ENCODE measurements at places on chromosomes 7 and 10.

GRCh38 chr7:23894892-23895569, 185.0 kb downstream of the STK31 start:
- no peaks in the 10 kb centered on the region for H3K36me3 ChIP-seq
- peaks cover 12% of the 10 kb centered on the region for H3K27me3 ChIP-seq
- no peak for DNase-seq
- no peak overlapping the region for H3K27ac ChIP-seq
- peaks cover 20% of the 10 kb centered on the region for H3K4me1 ChIP-seq
- H3K4me3 ChIP-seq: peak overlapping the region; percentile 55

GRCh38 chr10:34960983-34961382, 129.2 kb downstream of the CUL2 start:
- peaks cover 10% of the 10 kb centered on the region for H3K27me3 ChIP-seq
- no peak overlapping the region for H3K4me3 ChIP-seq
- no peak overlapping the region for H3K27ac ChIP-seq
- no peaks in the 10 kb centered on the region for H3K4me1 ChIP-seq
- H3K36me3 ChIP-seq: no peaks in the 10 kb centered on the region

DNA sequence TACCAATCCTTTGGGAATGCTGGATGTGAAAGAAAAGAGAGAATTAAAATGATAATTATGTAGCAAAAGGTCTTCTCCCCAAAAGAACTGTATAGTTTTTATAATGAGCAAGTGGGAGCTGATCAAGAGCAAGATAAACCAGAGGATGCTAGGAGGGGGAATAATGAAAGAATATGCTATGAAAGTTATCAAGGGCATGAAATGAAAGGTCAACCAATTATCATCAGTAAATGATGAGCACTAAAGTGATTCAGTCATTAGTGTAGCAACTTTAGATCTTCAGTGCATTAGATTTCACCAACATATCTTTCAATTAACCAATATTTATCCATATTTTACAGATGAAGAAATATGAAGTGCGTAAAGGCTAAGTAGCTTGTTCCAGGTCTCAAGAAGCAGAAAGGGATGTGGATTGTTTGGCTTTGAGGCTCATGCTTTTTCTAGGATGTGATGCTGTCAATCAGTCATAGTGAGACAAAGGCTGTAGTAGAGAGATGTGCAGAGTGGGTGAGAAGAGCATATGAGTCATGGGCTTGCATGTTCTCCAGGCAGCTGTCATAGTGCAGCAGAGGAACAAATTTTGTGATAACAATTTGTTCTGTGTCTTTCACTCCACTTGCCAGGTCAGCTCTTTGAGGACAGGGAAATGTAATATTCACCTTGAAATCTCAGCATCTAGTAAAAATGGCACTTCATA, 5.7 kb upstream of the OR2F2 start:
- H3K27me3 ChIP-seq: no peaks in the 10 kb centered on the region
- peaks cover 2% of the 10 kb centered on the region for H3K4me1 ChIP-seq
- H3K36me3 ChIP-seq: no peaks in the 10 kb centered on the region
- H3K27ac ChIP-seq: no peak overlapping the region
- no peak overlapping the region for H3K4me3 ChIP-seq

DNA sequence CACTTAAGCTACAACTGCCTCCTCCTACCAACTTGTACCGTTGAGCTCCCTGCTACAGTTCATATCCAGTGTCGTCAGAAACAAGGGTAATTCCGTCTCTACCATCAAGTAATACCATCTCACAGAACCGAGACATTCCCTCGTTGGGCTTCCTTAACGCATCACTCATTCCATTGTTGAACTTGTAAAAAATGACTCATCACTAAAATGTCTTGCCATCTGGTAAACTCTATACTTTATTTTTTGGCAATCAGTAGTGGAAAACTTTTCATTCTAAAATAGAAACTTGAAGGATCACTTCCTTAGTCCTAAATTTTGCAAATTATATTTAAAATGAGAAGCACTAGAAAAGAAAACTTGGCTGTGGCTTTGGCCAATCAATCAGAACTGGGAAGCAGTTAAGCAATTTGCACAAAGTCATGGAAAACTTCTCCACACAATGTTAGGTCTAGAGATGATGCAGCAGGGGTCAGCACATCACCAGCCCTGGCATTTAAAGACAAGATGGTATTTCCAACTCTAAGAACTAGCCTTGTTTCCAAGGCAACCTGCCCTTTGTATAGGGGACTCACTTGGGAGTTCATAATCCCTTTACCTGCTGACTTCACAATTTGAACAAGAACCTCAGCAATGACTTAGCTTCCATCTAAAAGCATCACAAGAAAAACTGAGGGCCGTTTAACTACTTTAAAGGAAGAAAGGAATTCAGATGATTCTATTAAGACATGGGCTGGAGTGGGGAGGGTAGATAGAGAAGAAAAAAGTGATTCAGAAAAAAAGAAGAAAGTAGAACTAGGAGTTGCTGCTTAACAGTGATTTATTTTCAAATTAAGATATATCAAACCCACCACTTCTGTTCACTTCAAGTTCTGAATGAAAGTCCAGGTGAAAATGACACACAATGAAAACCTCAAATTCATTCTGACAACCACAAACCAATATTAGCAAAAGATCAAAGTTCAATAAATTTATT, 288.1 kb downstream of the PARD3 start:
- DNase-seq: no peak
- peaks cover 3% of the 10 kb centered on the region for H3K4me1 ChIP-seq
- no peaks in the 10 kb centered on the region for H3K36me3 ChIP-seq
- no peak overlapping the region for H3K4me3 ChIP-seq
- H3K27ac ChIP-seq: no peak overlapping the region
- H3K27me3 ChIP-seq: peaks cover 29% of the 10 kb centered on the region

GRCh38 chr10:44809647-44810046, 101.5 kb upstream of the TMEM72 start:
- H3K27me3 ChIP-seq: peaks cover 11% of the 10 kb centered on the region
- H3K4me3 ChIP-seq: no peak overlapping the region

DNA sequence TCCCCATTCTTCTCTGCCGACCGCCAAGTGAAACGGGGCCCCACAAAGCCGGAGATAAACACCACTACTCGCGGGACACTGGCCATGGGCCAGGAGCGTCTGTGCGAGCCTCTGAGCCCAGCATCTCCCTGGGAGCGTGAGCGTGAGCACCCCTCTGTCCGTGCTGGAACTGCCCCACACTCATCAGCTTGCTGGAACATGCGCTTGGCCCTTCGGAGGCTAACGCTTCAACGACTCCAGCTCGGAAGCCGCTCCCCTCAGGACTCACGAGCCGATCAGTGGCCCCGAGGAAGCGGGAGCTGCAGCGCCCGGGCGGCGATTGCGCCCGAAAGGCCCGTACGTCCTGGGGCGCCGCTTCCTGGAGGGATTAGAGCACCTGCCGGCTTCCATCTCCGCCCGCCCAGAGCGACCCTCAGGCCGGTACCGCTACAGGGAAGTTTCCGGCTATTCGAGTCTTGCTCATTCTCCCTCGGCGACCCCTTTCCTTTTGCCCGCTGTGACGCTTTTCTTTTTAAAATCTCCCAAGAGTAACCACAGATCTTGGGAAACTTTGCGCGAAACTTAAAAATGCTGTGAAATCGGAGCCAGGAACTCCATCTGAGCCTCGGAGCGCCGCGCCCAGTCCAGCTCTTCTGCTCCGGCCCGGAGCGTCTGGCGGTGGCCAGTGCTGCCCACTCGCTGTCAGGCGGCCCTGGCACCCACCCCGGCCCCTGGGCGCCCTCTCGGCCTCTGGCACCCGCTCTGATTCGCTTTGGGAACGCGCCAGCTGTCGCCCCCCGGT, 1.0 kb downstream of the TLL2 start:
- H3K27me3 ChIP-seq: peaks cover 27% of the 10 kb centered on the region
- peaks cover 20% of the 10 kb centered on the region for H3K4me1 ChIP-seq
- H3K4me3 ChIP-seq: peak overlapping the region; percentile 86
- no peaks in the 10 kb centered on the region for H3K36me3 ChIP-seq

- H3K4me3 ChIP-seq: peak overlapping the region; percentile 85
- H3K27me3 ChIP-seq: no peaks in the 10 kb centered on the region
- DNase-seq: no peak
- peak overlapping the region; percentile 97 for H3K27ac ChIP-seq
- H3K4me1 ChIP-seq: peaks cover 67% of the 10 kb centered on the region
Observed at GRCh38 chr7:131014906-131015656, 281.1 kb upstream of the KLF14 start.

DNA sequence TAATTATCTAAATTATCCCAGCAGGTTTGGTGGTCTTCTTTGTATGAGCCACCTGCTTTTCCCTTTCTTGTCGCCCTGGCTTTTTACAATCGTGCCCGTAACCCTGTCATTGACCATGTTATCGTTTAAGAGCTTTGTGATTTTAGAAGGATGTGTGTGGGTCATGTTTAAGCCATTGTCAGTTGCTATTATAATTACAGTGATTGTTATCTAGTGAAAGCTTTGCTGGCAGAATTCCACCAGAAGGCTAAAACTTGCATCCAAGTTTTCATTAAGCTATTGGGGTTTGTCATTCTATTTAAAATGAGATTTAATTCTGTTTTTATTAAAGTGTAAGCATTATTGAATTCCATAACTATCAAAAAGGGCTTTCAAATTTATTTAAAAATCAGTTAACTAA, 354.2 kb upstream of the TMEM229A start:
- H3K36me3 ChIP-seq: no peaks in the 10 kb centered on the region
- no peak overlapping the region for H3K4me3 ChIP-seq
- H3K27ac ChIP-seq: no peak overlapping the region
- H3K27me3 ChIP-seq: no peaks in the 10 kb centered on the region

- DNase-seq: no peak
- no peaks in the 10 kb centered on the region for H3K4me1 ChIP-seq
- H3K27ac ChIP-seq: no peak overlapping the region
- peaks cover 45% of the 10 kb centered on the region for H3K27me3 ChIP-seq
- no peaks in the 10 kb centered on the region for H3K36me3 ChIP-seq
Observed at GRCh38 chr10:34789966-34790506, 25.1 kb downstream of the PARD3 start.

- peaks cover 37% of the 10 kb centered on the region for H3K27me3 ChIP-seq
- no peak overlapping the region for H3K4me3 ChIP-seq
- H3K4me1 ChIP-seq: no peaks in the 10 kb centered on the region
Observed at GRCh38 chr7:127187740-127188139, 65.0 kb downstream of the GRM8 start.

DNA sequence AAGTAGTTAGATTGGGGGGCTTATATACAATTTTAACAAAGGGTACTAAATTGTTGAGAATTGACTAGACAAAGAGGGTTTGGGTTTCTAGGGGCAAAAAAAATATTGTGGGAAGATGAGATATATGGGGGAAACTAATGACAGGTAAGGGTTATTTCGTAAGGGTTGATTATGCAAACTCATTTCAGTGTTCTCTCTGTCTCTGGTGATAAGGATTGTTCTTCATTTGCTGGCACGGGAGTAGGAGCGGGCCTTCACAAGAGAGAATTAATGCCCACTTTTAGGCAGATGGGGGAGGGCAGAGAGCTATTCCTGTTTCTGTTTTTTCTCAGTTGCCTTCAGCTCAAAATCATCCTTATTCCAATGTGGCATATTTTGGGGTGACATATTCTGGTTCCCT, 258.4 kb downstream of the EXOC4 start:
- H3K4me1 ChIP-seq: no peaks in the 10 kb centered on the region
- H3K27ac ChIP-seq: no peak overlapping the region
- DNase-seq: no peak
- no peak overlapping the region for H3K4me3 ChIP-seq

- H3K27me3 ChIP-seq: no peaks in the 10 kb centered on the region
- peaks cover 13% of the 10 kb centered on the region for H3K4me1 ChIP-seq
- no peak overlapping the region for H3K4me3 ChIP-seq
- H3K36me3 ChIP-seq: peaks cover 2% of the 10 kb centered on the region
- DNase-seq: no peak
- no peak overlapping the region for H3K27ac ChIP-seq
Observed at GRCh38 chr10:74293686-74294371, 142.8 kb downstream of the ADK start.

- peaks cover 2% of the 10 kb centered on the region for H3K36me3 ChIP-seq
- no peaks in the 10 kb centered on the region for H3K27me3 ChIP-seq
- no peak overlapping the region for H3K27ac ChIP-seq
- H3K4me3 ChIP-seq: no peak overlapping the region
Observed at GRCh38 chr10:5151076-5151475, 33.9 kb downstream of the AKR1C8 start.

DNA sequence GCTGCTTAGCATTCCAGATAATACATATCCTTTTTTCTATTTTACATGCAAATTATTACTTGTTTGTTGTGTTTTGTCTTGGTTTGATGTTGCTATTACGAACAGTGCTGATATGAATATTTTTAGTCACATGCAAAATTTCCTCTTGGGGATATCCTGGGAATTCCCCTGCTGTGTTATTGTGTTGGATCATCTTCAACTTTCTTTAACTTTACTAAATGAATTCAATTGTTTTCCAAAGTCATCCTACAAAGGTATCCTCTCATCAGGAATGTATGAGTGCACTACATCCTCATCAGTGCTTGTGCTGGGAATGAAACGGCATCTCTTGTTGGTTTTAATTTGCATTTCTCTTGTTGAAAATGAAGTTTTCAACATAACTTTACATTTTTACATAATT, 87.1 kb downstream of the AASS start:
- H3K36me3 ChIP-seq: no peaks in the 10 kb centered on the region
- H3K4me1 ChIP-seq: no peaks in the 10 kb centered on the region
- no peak overlapping the region for H3K4me3 ChIP-seq
- DNase-seq: no peak
- no peaks in the 10 kb centered on the region for H3K27me3 ChIP-seq

- H3K4me3 ChIP-seq: no peak overlapping the region
- peaks cover 6% of the 10 kb centered on the region for H3K4me1 ChIP-seq
- no peak for DNase-seq
- no peak overlapping the region for H3K27ac ChIP-seq
Observed at GRCh38 chr10:132309879-132310591, 2.3 kb upstream of the STK32C start.

DNA sequence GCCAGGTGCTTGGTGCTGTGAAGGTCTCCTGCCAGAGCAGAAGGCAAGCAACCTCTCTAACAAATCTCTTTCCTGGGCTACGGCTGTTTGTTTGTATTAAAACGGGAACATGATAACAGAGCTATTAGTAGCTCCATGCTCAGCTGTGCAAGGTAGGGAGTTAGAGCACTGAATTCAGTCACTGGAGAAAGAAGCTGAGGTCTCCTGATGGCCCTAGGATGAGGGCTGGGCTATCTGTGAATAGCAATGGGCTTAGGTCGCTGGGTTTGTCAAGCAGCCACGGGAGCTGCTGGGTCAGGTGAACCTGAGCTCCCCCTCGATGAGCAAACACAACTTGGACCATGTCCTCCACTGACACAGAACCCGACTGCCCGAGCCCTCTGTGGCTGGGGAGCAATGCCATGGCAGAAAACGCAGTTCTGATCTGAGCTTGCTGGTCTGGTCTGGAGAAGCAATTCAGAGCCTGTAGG, 24.4 kb downstream of the TACC2 start:
- H3K27ac ChIP-seq: no peak overlapping the region
- peaks cover 44% of the 10 kb centered on the region for H3K27me3 ChIP-seq
- peaks cover 2% of the 10 kb centered on the region for H3K36me3 ChIP-seq
- no peak for DNase-seq

DNA sequence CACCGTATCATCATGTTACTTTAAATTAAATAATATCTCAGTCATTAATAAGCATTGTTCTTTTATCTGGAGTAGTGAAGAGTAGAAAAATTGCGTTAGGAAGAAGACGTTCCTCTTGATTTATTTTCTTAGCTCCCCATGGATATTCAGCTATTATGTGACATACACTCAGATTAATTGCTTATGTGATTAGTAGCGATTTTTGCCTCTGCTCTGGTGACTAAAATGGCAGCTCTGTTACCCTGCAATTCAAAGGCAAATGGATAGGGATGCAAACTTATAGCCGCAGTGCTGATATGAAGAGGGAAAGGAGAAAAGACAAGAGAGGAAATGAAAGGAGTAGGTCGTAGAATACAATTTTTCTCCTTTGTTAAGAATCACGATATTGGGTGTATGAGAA, 188.4 kb upstream of the MALRD1 start:
- H3K27ac ChIP-seq: no peak overlapping the region
- H3K36me3 ChIP-seq: no peaks in the 10 kb centered on the region
- no peak overlapping the region for H3K4me3 ChIP-seq
- H3K27me3 ChIP-seq: no peaks in the 10 kb centered on the region

- H3K27ac ChIP-seq: no peak overlapping the region
- H3K27me3 ChIP-seq: peaks cover 78% of the 10 kb centered on the region
- peaks cover 2% of the 10 kb centered on the region for H3K36me3 ChIP-seq
Observed at GRCh38 chr10:69569396-69569934, 3.8 kb downstream of the NEUROG3 start.

Data from T-helper 17 cell (primary cell).